ENCODE measurements at places on chromosomes 12 and 14.

- DNase-seq: no peak
Observed at GRCh38 chr14:92940543-92940942, 17.6 kb downstream of the CHGA start.

DNA sequence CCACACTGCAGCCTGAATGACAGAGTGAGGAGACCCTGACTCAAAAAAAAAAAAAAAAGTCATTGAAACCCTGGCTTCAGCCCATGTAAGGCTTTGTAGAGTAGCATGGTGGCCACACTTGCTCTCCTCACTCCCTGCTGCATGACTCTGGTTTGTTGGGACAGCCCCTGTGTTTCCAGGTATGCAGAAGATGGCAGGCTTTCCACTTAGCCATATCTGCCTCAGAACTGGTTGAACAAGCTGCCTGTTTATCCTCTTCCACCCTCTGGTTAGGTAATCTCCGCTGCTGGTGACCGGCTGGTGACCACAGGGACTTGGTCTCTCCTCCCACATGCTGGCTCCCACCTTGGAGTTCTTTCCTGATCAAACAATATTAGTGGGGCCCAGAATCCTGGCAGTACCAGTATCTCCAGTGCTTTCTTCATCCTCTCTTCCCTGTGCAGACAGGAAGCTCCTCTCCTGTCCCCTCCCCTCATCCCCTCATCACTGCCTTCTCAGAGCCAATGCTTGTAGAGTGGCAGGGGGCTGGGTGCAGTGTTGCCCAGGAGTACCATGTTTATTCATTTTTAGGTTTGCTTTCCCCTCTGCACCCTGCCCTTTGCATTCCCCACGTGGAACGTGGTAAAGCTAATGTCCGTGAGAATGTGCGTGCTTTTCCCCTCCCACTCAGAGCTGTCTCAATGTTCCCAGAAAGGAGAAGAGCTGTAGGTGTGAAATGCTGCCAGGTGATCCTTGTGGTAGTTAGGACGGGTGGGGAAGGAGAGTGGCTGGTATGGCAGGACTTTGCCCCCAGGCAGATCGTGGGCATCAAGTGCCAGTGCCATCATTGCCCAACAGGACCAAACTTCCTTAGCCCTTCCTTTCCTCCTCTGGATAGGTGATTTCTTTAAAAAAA is 11.3 kb downstream of the ABHD12B start:
- DNase-seq: no peak

DNA sequence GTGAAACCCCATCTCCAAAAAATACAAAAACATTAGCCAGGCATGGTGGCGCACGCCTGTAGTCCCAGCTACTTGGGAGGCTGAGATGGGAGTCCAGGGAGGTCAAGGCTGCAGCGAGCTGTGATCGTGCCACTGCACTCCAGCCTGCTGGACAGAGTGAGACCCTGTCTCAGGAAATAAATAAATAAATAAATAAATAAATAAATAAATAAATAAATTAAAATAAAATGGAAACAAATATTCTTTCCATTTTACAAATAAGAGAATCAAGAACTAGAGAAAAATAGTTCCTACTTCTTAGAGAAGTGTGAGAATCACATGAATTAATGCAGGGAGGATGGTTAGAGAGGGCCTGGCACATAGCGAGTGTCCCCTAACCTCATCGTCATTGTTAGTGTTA is 53.7 kb downstream of the C12orf75 start:
- no peak for DNase-seq

DNA sequence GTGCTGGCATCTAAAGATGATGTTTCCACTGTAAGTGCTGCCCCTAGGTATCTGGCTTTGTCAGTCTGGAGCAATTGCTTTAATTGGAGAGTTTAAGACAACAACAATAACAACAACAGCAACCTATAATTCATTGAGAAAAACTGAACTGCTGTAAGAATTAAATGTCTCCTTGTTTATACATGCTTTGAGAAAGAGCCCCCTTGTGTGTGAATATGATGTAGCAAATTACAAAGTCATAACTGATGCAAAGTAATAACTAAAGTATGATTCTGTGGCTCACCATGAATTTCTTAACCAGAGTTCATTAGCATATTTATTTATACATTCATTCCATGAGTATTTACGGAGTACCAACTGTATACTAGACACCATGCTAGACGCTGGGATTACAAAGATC is 59.2 kb upstream of the PRIMA1 start:
- DNase-seq: no peak
